ENCODE measurements at places on chromosomes 4 and X. TPM values are rescaled to one million over a fixed set of nuclear protein-coding genes. Genes with fewer than 3 reads are reported as not detected.

PAGE2B gene
- 1.0 TPM for total RNA-seq

MAP7D2 gene
- total RNA-seq: 0.43 TPM

DNA sequence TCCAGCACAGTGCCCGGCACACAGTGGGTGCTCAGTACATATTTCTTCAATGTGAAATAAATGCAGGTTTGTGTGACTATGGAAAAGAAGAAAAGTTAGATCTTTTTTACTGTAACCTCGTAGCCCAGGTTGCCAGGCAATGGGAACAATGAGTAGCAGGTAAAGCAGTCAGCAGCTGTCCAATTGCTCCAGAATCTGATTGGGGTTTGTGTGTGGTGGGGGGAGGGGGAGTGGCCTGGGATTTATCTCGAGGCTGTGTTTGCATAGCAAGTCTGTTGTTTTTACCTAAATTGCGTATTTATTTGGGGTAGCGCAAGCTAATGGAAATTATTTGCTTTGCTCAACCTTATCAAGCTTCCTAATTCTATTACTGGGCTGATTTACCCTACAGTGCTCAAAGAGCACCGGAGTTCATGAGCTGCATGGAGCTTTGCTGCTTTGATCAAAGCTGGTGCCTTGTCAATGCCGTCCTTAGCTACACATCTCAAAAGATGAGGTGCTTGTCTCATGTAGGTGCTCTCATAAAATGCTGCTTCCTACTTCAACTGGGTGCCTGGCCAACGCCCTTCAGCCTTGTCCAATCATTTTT, 145.0 kb upstream of the DGKK start:
- no peaks in the 10 kb centered on the region for H3K4me1 ChIP-seq
- no peak overlapping the region for H3K4me3 ChIP-seq
- H3K36me3 ChIP-seq: no peaks in the 10 kb centered on the region
- peaks cover 4% of the 10 kb centered on the region for H3K27me3 ChIP-seq
- no peak overlapping the region for H3K27ac ChIP-seq

FATE1 gene
- not detected for total RNA-seq

- no peaks in the 10 kb centered on the region for H3K4me1 ChIP-seq
- no peak overlapping the region for H3K4me3 ChIP-seq
- DNase-seq: no peak
- no peaks in the 10 kb centered on the region for H3K27me3 ChIP-seq
- no peaks in the 10 kb centered on the region for H3K36me3 ChIP-seq
- no peak overlapping the region for H3K27ac ChIP-seq
Observed at GRCh38 chr4:152970102-152970820, 34.1 kb downstream of the FHDC1 start.
